ELF-1 (cell line): ENCODE measurements at places on chromosomes 11 and 22.

GRCh38 chr11:68021167-68021787, 9.2 kb upstream of the NDUFS8 start:
- DNase-seq: peak; percentile 58

DNA sequence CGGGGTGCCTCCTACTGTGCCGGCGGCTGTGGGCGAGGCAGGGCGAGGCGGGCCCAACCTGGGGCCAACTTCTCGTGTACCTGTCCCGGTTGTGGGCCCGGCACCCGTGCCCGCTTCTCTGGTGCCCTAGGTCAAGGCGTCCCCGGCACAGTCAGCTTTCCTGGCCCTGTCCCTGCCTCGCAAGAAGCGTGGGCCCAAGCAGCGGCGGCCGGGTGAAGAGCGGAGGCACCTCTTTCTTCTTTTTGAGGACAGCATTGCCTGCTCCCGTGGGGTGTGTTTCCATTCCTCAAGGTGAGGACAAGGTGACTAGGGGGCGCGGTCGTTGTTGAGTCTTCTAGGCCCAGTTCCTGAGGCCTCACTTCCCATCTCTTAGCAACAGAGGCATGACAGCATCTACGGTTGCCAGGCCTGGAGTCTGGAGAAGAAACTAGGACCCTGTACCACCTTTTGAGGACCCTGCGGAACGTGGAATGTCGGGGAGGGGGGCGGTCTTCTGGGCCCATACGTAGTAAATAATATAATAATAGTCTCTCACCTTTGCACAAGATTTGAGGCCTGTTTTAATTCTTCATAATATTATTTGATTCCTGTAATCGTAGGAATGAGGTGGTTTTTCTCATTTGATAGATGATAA, 418 bp downstream of the ACO2 start:
- no peak for DNase-seq

- DNase-seq: no peak
Measured at GRCh38 chr22:35664955-35665587, 16.8 kb downstream of the APOL6 start.

DNA sequence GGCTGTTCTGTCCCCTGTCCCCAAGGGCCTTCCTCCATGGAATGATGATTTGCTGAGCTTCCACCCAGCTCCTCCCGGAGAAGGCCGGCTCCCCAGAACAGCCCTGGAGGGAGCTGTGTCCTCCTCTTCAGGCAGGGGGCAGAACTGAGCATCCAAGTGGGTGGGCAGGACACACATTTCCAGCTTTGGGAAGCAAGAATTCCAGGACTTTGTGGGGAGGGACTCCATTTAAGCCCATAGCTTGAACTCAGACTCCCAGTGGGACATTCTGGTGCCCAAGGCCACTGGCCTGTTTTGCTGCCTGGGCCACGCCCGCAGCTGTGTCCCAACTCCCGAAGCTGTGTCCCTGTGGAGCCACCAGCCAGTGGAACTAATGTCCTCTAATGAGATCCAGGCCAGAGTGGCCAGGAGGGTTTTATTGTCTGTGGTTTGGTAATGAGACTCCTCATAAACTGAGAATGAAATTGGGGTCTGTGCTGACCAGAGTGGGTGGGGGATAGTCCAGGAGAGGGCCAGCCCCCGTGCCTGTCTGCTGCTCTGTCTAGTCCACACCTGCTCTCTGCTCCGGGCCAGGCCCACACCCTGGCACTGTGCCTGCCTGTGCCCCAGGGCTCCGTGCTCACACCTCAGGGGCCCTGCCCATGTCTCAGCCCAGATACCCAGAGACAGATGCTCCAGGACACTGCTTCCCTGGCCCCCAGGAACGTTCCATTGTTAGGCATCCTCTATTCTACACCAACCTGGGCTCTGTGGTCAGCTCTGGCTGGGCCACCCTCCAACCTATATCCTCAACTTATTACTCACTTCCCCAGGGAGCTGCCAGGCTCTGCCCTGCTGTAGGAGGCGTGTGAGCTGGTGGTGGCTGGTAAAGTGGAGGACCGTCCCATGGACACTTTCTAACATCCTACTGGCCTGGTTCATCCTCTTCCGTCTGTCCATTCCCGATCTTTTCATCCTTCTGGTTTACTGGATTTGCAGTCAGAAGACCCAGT, 7.6 kb downstream of the NECTIN1 start:
- peak; percentile 80 for DNase-seq

DNA sequence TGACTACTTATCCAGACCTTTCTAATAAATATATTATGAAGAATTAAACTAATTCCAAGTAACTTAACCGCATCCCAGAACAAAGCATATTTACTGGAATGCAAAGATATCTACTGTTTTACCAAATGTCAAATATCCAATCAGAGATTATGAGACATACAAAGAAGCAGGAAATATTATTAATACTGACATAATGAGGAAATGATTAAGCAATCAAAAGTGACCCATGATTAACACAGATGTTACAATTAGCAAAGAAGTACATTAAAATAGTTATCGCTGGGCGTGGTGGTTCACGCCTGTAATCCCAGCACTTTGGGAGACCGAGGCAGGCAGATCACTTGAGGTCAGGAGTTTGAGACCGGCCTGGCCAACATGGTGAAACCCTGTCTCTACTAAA, 105.2 kb downstream of the WNT7B start:
- DNase-seq: no peak

- peak; percentile 37 for DNase-seq
Measured at GRCh38 chr11:6022956-6023355, 7.6 kb downstream of the OR56A1 start.

DNA sequence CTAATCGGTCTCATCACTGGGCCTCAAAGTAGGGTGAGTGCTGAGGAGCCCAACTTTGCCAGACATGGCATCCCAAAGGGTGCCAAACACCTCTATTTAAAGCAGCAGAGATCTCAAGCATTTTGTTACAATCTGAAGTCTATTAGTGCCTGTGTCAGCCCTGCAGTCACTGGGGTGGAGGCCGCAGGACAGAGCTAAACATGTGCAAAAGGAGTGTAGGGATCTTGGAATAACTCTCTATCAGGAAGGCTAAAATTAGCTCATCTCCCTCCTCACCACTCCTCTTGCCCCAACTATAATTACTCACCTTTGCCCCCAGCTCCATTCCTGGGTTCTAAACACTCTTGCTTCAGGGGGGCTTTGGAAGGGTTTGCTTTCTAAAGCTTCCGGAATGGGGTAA, 87.5 kb downstream of the TIMP3 start:
- DNase-seq: no peak

DNA sequence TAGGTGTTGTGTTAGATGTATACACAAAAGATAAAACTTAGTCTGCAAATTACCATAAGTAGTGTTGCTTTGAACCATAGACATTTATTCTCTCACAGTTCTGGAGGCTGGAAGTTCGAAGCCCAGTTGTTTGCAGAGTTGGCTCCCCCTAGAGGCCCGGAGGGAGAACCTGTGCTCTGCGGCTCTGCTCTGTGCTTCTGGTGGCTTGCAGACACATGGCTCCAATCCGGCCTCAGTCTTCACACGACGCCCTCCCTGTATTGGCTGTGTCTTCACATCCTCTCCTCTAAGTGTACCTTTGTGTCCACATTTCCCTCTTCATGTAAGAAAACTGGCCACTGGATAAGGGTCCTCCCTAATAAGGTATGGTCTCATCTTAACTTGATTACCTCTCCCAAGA, 128.4 kb downstream of the OPCML start:
- DNase-seq: peak; percentile 35

- no peak for DNase-seq
Measured at GRCh38 chr11:24688981-24689380, 192.1 kb downstream of the LUZP2 start.

DNA sequence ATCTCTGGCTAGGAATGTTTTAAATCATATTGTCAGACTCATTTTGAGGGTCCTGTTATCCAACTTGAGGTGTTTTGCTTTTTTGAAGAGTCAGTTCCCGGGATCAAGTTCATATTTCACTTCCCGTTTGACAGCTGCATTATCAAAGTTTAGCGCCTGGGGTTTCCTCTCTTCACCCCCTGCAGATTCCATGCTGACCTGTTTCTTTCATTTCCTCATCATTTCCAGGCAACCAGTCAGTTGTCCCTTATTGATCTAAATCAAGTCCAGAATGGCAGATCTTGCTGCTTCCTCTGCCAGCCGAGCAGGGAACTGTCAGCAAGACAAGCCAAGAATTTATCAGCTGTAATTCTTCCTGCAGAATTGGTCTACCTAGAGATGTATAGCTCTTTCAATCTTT, 197.6 kb upstream of the SYN3 start:
- no peak for DNase-seq

- peak; percentile 79 for DNase-seq
Measured at GRCh38 chr22:45335021-45335818, 25.5 kb downstream of the FAM118A start.

GRCh38 chr11:91630916-91631673, 593.5 kb upstream of the FAT3 start:
- no peak for DNase-seq

DNA sequence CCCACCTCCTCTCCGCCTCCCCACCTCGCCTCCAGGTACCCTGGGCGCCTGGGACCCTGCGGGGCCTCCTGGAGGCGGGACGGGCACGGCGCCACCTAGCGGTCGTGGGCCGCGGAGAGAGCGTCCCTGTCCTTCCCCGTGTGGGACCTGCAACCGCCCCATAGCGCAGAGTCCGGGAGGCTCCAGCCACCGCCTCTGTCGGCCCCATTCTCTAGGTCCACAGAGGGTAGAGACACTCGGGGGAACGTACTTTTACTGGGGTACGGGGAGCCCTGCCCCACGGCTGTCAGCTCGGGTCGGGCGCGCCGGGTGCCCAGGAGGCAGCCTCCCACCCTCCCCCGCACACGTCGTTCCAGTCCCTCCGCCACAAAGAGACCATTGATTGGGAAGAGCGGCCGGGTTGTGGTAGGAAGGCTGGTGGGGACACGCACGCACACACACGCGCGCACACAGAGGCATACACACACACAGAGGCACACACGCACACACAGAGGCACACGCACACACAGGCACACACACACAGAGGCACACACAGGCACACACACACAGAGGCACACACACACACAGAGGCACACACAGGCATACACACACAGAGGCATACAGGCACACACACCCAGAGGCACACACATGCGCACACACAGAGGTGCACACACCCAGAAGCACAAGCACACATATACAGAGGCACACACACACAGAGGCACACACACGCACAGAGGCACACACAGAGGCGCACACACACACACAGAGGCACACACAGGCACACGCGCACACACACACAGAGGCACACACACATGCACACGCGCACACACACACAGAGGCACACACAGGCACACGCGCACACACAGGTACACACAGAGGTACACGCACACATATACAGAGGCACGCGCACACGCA, 12.6 kb upstream of the NECTIN1 start:
- peak; percentile 80 for DNase-seq

GRCh38 chr22:50691521-50691920, 18.9 kb downstream of the SHANK3 start:
- no peak for DNase-seq

- no peak for DNase-seq
Measured at GRCh38 chr22:49730656-49731055, 97.0 kb downstream of the BRD1 start.

DNA sequence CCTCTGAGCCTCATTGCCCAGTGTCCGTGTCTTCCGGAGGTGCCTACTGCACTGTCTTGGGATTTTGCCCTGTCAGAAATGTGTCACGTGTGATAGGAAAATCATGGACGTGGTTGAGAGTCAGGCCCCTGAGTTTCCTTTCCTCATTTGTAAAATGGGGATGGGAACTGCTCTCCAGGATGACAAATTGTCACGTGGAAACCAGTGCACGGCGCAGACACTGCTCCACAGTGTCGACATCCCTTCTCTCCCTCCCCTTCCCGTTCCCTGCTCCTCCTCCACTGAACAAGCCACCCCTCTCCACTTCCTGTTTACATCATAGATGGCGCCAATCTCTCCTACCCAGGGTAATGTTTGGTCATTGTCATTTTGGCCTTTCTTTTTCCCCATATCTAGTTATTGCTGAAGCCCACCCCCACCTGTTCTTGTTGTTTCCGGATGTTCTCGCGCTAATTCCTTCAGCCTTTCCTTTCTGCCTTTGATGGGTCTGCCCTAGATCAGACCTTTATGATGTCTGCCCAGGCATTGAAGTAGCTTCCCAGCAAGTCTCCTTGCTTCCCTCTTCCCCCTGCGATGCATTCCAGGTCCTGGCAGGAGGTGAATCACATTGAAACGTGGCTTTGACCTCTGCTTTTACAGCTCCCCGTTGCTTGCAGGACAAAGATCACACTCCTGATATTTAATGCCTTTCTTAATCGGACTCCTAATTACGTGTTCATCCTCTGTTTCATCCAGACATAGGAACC, 91.8 kb downstream of the TBC1D22A start:
- no peak for DNase-seq

- no peak for DNase-seq
Measured at GRCh38 chr22:43622886-43623285, 189.2 kb downstream of the EFCAB6 start.

DNA sequence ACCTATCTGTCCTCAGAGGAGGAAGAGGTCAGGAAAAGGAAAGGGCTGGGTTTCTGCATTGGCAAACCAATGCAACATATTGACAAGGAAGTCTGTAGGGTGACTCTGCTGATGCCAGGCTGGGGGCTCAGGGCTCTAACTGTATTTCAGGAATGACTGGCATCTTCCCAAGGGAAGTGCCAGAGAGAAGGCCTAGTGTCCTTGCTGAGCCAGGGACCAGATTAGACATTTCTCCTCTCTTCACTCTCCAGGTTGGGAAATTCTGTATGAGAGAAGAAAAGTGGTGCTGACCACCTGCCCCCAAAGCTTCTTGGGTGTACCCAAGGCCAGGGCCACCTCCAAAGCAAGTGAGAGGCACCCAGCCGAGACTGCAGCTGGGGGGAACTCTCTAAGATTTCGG, 27.2 kb downstream of the GRIK4 start:
- DNase-seq: no peak

GRCh38 chr11:82898241-82898640, 2.0 kb downstream of the PRCP start:
- DNase-seq: no peak

DNA sequence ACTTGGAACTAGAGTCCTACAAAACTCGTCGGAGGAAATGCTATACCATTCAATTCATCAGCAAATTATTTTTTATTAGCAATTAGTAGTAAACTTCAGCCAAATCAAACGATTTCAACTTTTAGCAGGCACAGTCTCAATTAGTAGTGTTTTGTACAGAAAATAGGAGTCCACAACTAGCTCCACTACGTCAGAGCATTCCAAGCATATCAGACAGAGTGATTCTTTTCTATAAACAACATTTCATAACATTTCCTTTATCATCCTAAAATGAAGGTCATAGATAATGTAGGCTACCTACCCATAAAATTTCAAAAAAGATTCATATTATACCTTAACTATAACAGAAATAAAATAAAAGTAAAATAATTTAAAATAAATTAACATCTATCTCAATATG, 169.9 kb downstream of the KIF18A start:
- no peak for DNase-seq

DNA sequence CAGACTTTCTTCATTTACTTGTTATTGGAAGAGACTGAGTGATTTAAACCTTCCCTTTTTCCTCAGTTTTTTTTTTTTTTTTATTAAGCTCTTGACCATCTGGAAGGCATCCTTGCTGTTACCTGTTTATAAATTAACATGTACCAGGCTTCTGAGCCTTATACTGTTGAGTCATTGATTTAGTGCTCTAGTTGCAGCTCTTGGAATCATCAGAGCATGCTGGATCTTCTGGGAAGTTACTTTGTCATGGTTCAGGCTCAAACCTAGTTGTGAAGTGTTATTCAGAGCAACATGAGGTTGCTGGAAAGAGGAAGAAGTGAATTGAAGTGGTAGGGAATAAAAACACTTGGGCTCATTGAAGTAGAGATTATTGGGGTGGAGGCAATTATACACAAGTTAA, 6.3 kb downstream of the ZDHHC5 start:
- DNase-seq: no peak

- peak; percentile 58 for DNase-seq
Measured at GRCh38 chr11:100791860-100792259, 104.8 kb downstream of the ARHGAP42 start.

GRCh38 chr22:41576877-41577276, 12.8 kb downstream of the PMM1 start:
- DNase-seq: peak; percentile 86
